AML-193 (cell line): ENCODE measurements at places on chromosomes 5 and 9.

- no peak for DNase-seq
Measured at GRCh38 chr9:4320021-4320420, 20.2 kb upstream of the GLIS3 start.

GRCh38 chr5:168159425-168159824, 132.0 kb upstream of the WWC1 start:
- no peak for DNase-seq

- no peak for DNase-seq
Measured at GRCh38 chr9:38619556-38620447, 594 bp downstream of the ANKRD18A start.

GRCh38 chr5:137142764-137143605, 356.1 kb downstream of the SPOCK1 start:
- DNase-seq = no peak

DNA sequence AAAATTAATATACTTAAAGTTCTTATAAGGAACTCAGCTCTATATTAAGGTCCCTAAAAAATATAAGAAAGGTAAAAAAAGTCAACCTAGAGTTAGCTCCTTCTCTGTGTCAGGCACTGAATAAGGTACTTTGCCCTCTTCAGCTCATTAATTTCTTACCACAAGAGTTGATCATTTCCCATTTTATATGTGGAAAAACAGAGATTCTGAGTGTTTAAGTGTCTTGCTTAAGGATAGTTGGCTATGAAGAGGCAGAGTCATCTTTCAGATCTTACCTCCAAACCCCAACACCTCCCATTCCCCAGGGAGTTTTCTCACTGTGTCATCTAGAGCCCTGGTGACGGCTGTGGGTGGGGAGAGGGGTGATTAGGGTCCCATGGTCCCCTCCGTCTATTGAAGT, 40.6 kb downstream of the INSYN2B start:
- no peak for DNase-seq

- DNase-seq = no peak
Measured at GRCh38 chr5:42877431-42877830, 65.7 kb upstream of the SELENOP start.

GRCh38 chr5:166022065-166022464, 2269.4 kb upstream of the WWC1 start:
- no peak for DNase-seq

- no peak for DNase-seq
Measured at GRCh38 chr9:38065369-38066075, 3.5 kb downstream of the SHB start.

- DNase-seq = no peak
Measured at GRCh38 chr9:113906411-113907110, 30.5 kb downstream of the ZNF618 start.

- DNase-seq = no peak
Measured at GRCh38 chr5:123527190-123527589, 15.2 kb downstream of the CSNK1G3 start.

GRCh38 chr5:1246711-1247431, 21.7 kb downstream of the SLC6A18 start:
- no peak for DNase-seq

DNA sequence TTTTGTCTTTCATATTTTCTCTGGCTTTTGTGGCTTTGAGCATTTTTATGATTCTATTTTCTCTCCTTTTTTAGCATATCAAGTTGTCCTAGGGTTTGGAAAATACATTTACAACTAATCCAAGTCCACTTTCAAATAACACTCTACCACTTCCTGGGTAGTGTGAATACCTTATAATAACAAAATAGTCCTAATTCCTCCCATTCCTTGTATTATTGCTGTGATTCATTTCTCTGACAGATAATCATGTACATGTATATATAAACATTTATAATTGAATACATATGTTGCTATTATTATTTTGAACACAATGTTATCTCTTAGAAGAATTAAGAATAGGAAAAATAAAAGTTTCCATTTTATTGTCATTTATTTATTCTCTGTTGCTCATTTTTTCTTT, 14.9 kb upstream of the ADAM19 start:
- no peak for DNase-seq

GRCh38 chr5:12825163-12825562, 920.9 kb upstream of the CTNND2 start:
- DNase-seq = no peak

DNA sequence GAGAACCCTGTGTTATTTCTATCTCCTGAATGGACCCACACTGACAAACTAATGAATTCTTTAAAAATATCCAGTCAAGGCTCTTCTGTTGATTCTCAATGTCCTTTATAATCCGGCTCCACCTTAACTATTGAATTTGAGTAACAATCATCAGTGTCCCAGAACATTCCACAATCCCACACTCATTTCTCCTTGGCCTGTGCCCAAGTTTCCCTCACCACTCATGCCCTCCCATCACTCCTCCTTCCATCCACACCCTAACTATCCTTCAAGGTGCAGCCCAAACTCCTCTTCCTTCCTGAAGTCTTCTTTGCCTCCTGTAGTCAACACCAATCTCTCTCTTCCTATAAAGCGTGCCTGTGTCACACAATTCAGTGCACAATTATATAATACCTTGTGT, 106.1 kb downstream of the NUDT12 start:
- DNase-seq = no peak

DNA sequence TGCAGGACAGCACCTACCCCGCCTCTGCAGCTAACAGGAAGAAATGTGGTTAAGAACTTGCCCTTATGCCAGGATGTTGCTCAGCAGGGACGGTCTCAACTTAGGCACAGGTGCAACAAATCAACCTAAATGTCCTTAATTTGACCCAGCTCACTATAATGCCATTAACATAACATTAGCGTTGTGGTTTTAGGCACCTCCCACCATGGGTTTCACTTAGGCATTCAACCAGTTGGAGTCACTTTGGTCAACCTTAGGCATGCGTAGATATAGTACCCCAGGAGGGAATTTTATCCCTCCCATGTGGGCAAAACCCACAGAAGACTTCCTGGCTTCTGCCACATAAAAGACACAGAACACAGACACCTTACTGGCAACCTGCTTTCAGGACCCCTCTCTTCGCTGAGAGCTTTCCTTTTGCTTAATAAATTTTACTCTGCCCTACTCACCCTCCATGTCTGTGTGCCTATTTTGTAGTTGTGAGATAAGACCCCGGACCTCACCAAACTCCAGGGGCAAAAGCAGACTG, 8.7 kb upstream of the ERAP1 start:
- peak; percentile 44 for DNase-seq
